Stimulated activated CD8-positive, alpha-beta memory T cell treated with anti-CD3 and anti-CD28 coated beads, Interleukin-4, amount 100 ng/mL, for 4 hours (primary cell): ENCODE measurements at places on chromosomes 5 and 9.

DNA sequence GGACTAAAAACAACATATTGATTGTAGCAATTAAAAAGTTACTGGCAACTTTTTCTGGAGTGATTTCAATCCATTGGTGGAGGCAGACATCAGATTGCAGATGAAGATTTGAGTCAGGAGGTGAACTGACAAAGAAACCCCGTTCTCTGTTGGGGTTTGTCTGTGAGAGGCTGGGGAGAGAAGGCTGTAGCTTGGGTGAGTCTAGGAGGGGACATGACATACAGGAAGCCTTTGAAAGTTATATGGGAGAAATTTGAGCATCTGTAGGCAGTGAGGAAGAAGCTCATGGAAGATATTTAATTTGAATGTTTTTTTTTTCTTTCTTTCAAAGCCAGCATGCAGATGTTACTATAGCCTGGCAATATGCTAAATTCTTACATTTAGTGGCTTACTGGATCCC, 26.0 kb downstream of the KDM4C start:
- no peak for DNase-seq

DNA sequence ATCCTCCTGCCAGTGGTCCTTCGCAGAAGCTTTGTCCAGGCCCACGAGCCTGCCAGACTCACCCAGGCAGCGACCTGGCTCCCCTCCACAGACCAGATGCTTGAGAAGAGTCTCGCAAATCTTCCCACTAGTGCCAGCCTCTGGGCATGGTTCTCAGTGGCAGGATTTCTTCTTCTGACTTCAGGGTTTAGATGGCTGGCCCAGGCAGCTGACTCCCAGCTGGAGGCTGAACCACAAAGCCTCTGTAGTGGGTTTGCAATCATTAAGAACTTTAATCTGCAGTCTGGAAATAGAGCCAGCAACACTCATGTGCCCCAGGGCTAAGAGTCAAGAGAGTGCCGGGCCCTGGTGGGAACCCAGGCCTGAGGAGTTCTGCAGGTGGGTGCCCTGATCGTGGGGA, 90.6 kb upstream of the ICE1 start:
- DNase-seq: no peak

DNA sequence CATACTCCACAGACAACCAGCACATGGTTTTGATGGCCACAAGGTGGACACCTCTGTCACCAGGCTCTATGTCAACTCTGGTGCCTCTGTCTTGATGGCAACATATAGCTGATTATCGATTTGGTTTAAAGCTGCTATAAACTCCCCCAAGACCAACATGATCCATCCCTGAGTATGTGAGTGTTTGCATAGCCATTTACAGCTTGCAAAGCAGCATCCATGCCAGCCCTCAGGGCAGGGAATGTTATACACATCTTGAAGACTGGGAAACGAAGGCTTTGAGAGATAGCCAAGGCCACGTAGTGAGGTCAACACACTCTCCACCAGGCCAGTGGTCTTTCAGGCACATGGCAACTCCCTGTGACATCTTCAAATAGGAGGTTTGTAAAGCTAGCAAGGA, 40.3 kb upstream of the BRINP1 start:
- no peak for DNase-seq

- DNase-seq: no peak
Measured at GRCh38 chr9:33818167-33818846, 1.3 kb downstream of the UBE2R2 start.

DNA sequence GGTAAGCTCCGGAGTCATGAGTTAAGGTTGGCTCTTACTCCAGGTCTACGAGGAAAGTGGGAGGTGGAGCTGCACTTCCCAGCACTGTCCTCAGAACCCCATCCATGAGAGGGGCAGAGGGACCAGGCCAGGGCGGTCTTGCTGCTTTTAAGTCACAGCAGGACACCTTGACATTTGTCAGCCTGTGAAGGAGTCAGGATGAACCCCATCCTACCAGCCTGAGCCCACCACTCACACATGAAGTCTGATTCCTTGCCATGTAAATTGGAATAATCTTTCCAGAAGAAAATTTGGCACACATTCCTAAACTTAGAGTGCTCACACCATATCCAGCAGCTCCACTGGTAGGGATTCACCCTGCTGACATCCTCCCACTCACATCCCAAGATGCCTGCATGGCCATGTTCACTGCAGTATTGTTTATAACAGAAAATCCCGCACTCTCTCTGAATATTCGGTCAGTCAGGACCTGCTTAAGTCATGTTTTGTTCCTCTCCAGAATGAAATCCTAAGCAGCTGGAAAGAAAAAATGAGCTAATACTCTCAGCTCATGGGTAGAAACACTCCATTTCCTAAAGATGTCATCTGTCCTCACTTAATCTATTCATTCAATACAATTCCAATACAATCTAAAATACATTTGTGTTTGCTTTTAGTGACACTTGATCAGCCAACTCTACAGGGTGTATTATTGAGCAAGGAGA, 79.3 kb upstream of the COL5A1 start:
- no peak for DNase-seq

GRCh38 chr5:139378941-139379361, 4.1 kb downstream of the SLC23A1 start:
- DNase-seq: no peak

DNA sequence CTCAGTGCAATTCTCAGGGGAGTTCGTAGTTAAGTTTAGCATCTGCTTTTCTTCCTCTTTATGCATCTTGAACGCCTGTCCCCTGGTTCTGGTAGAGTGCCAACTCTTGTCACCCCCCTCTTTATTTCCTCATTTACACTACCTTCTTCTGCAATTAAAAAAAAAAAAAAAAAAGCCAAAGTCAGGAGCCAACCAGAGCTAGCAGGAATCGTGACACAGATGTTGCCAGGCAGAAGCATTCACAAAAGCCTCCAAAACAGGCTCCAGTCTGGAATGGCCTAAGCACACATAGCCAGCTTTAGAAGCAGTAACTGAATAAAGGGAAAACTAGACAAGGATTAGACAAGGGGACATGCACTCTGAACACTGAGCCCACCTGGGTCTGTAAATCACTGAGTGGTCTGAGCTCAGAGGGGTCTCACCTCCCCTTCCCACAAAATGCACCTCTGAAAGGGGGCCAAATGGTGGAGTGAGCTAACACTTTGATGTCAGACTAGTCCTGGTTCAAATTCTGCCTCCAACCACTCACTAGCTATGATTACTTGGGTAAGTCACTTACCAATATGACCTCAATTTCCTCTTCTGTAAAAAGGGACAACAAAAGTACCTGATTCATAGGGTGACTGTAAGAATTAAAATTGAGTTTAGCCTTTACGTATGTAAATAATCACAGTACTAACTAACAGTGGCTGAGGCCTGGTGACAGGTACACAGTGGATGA, 2.0 kb downstream of the CD74 start:
- no peak for DNase-seq

- DNase-seq: no peak
Measured at GRCh38 chr9:82021198-82021597, 32.6 kb downstream of the SPATA31D1 start.

GRCh38 chr9:90022474-90022873, 417.7 kb downstream of the GADD45G start:
- DNase-seq: no peak

GRCh38 chr5:174900240-174900865, 176.0 kb downstream of the MSX2 start:
- DNase-seq: no peak

DNA sequence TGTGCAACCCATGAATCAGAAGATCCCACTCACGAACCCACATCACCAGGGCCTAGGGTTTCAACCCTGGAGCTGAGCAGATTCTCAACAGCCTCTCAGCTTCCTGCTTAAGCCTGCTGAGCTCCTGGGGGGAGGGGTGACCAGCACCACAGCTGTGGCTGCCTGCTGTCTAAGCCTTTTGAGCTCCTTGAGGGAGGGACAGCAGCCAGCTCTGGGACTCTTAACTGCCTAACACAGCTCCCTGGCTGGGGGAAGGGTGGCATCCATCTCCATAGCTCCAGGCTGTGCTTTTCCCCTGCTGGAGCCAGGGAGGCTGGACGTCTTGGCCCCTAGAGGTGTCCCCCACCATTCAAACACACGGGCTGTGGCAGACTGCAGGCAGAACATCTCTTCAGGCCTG, 250.3 kb downstream of the DMAC1 start:
- no peak for DNase-seq

GRCh38 chr9:135156525-135157510, 69.3 kb downstream of the OLFM1 start:
- no peak for DNase-seq
